Progenitor cell of endocrine pancreas (in vitro differentiated cells): ENCODE measurements at places on chromosomes 6 and 20. TPM values are rescaled to one million over a fixed set of nuclear protein-coding genes. Genes with fewer than 3 reads are reported as not detected.

DNA sequence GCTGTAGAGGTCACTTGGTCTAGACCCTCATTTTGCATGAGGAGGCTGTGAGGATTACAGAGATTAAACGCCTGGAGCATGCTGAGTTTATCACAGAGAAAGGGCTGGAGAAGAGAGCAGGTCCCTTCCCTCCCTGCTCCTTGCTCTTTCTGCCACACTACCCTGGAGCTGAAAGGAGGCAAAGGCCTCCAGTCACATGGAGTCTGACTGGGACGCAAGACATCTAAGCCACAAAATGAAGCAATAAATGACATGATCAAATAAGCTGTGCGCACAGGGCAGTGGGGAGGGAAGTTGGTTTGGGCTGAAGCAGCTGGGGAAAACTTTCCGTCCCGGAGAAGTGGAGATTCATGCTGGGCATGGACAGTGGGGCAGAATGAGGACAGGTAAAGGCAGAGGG, 33.3 kb downstream of the ATXN1 start:
- no peak for DNase-seq

CDH22 gene
- total RNA-seq = 0.14 and 0.20 TPM in 2 replicates

DNA sequence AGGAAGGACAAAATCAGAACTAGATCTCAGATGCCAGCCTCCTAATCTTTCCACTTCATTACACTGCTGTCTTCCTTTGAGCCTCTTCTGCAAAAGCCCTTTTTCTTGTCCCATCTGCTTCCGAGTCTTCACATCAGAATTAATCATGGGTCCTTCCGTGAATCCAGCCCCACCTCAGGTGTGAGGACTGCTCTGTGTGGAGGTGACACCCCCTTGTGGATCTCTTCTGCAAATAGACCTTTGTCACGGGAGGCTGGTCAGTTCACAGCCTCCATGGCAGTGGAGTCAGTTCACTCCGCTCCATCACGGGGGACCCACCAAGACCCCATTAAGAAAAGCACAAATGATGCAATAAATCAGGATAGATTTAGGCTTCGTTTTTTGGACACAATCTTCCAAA, 171.1 kb downstream of the ADAT2 start:
- DNase-seq = no peak

PRR18 gene
- 0.60 and 0.93 TPM in 2 replicates for total RNA-seq

GRCh38 chr20:4542270-4542669, 179.4 kb upstream of the PRND start:
- no peak for DNase-seq

DNA sequence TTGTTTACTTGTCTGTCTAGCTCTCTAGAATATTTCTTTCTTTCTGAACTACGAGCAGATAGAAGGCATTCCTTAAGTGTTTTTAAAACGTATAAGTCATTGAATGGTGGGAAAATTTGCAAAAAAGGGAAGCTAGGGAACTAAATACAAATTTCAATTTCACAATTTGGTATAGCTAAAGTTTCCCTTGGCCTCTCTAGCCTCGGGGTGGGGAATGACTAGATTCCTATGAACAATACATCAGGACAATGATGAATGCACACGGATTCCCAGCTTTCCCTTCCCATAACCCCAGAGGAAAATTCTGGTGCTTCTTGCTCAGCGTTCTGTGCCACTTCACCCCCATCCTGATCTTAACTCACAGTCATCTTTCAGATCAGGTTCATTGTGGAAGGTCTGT, 113.3 kb upstream of the ASF1A start:
- no peak for DNase-seq

- no peak for DNase-seq
Observed at GRCh38 chr20:41342474-41343464, 2.1 kb downstream of the LPIN3 start.

VGLL2 gene
- total RNA-seq = 0.49 TPM in 1 of 2 replicates, not detected in the other

DNA sequence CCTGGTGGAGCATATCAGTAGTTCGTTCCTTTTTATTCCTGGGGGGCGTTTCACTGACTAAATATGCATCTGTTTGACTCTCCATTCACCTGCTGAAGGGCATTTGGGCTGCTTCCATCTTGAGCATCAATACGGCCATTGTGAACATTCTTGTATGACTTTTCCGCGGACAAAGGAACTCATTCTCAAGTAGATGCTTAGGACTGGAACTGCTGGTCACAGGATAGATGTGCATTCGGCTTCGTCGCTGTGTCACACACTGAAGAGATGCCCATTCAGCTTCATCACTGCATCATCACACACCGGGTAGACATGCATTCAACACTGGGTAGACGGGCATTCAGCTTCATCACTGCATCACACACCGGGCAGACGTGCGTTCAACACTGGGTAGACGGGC, 95.3 kb downstream of the TAF4 start:
- no peak for DNase-seq

MAFB gene
- total RNA-seq = 5.9 and 6.1 TPM in 2 replicates

- DNase-seq = no peak
Observed at GRCh38 chr20:1335961-1336698, 7.2 kb upstream of the SDCBP2 start.

DNA sequence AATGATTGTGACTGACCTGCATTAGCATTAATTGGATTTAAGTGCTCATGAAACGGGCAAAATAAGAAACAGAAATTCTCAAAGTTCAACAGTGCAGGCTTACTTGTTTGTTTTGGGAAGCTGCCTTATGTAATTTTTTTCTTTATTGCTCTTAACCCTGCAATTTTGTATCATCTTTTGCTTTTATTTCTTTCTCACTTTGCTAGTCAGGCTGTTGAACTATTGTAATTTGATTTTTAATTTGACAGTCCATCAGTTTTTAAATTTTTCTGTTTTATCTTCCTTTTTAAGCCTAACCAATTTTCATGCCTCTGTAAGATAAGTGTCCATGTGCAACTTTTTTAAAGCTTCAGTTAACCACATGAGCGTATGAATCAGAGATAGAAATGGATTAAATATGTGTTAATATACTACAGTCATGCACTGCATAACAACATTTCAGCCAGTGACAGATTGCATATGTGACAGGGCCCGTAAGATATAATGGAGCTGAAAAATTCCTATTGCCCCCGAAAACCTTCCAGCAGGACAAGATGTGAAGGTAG, 44.6 kb downstream of the PEX7 start:
- DNase-seq = no peak

CCDC170 gene
- total RNA-seq = 0.22 TPM in 1 of 2 replicates, not detected in the other

DNA sequence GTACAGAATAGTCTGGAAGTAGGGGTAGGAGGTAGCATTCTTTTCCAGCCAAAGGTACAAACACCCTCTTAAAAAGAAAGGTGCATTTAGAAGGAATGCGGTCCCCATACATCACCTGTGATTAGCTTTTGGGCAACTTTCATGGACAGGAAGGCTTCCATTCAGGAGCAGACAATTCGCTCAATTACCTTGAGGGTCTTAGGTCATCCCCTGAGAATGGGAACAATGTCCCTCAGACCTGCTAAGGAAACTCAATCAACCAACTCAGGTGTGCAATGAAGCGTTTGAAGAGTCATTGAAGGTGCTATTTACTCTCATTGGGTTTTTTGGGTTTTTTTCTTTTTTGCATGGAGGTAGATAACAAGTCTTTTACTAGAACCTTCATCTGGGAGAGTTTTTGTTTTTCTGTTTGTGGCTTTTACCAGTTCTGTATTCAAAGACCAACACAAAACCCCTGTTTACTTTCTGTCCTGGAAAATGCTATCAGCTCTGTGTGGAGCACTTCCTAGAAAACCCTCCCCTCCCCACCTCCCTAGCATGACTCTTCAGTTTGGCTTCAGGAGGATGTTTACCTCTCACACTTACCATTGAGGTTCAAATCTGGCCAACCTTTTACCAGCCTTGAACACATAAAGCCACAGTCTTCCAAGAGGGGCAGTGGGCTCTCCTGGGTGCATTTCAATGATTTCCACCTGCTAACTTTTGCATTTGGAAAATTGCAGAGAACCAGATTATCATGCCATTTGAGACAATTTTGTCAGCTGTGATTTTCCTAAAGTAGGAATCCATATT, 271.2 kb upstream of the PRDM1 start:
- DNase-seq = no peak
